ENCODE measurements at places on chromosomes 3 and 15.

DNA sequence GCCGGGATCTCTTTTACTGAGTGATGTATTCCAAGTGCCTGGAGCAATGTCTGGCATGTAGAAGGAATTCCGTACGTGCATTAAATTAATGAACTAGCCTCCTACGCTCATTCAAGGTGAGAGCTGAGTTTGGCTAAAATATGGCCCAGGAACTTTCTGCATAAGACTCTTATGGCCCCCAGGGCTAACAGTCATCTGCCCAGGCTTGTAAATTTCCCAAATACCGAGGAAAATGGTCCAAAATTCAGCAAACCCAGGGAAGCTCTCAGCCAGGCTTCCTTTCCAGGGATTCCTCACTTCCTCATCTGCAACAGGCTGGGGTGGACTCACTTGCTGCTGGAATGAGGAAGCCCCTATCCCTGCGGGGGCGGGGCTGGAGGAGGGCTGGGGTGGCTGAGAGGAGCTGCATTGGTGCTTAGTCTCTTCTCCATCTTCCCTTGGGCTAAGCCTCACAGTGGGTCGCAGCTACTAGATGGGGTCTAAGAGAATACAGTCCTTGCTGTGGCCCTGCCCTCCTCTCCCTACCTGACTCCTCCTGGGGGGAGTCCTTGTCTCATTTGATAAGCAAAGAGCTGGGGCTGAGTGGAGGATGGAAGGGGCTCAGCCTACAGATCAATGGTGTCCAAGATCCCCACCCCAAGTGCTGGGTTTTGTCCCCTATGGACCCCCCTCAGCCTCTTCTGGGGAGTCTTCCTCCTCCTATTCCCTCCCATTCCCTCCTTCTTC is 28.5 kb upstream of the APOD start:
- no peak for DNase-seq

DNA sequence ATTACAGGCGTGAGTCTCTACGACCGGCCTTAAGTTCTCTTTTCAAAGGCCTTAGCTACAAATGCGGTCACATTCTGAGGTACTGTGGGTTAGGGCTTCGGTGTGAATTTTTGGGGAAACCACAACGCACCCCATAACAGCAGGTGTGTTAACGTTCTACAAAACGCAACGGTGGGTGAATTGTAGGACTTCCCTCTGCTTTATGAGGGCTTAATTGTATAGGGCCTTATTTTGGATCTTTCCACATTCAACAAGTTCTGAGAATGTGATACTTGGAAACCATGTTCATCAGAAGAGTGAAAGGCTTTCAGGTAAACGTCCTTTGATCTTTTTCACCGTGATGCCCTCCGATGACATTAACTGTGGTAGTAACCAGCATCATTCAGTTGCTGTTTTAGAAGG is 998.6 kb upstream of the CFAP20DC start:
- DNase-seq = no peak

GRCh38 chr3:62414786-62415185 is 41.4 kb upstream of the FEZF2 start:
- DNase-seq = no peak

GRCh38 chr3:52289747-52290595 is 2.3 kb downstream of the GLYCTK start:
- DNase-seq = no peak

GRCh38 chr3:45244356-45244755 is 18.3 kb upstream of the TMEM158 start:
- no peak for DNase-seq

DNA sequence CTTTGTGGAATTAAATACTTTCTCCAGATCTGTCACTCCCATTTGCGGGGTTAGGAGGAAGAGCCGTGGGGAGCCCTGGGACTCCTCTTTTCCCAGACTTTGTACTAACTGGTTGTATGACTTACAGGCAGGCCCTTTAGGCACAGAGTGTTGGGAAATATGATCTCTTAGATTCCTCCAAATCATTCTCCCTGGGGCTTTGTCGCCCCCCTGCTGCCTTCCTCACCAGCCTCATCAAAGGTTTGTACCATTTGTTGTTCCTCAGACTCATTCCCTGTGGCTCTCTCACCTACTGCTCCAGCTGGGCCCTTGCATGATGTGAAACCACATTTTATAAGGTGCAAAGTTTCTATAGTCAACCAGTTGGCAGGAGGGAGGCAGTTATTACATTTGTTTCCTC is 56.4 kb downstream of the CRYGS start:
- no peak for DNase-seq
